Spleen (tissue), 13 donors: ENCODE measurements at places on chromosomes 3 and 15. TPM values are rescaled to one million over a fixed set of nuclear protein-coding genes. Genes with fewer than 3 reads are reported as not detected.

DNA sequence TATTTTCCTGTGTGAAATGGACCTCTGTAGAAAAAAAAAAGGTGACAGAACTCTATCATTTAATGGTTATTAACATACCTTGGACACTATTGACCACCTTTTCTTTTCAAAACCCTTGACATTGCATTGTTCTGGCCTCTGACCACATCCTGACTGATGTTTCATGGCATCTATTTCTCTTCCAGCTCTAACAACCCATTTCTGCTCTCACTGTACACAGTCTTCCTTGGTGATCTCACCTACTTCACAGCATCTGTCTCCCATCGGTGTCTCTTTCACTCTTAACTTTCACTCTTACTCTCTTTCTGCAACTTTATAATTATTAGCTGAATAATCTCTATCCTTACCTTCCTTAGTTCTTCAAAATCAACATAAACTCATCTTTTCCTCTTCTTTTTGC, 217.4 kb upstream of the CD96 start:
- H3K27ac ChIP-seq, result no peak overlapping the region
- H3K36me3 ChIP-seq, result no peaks in the 10 kb centered on the region
- H3K27me3 ChIP-seq, result no peaks in the 10 kb centered on the region
- peaks cover 12% of the 10 kb centered on the region for H3K4me1 ChIP-seq
- H3K4me3 ChIP-seq, result no peak overlapping the region

GRCh38 chr3:175041369-175041768, 182.2 kb downstream of the NAALADL2 start:
- no peaks in the 10 kb centered on the region for H3K4me1 ChIP-seq
- H3K36me3 ChIP-seq, result no peaks in the 10 kb centered on the region
- no peak overlapping the region for H3K4me3 ChIP-seq
- no peak for DNase-seq

GRCh38 chr15:66429546-66429945, 42.8 kb downstream of the MAP2K1 start:
- no peak overlapping the region for H3K4me3 ChIP-seq
- H3K27ac ChIP-seq, result peak overlapping the region; percentile 27
- H3K27me3 ChIP-seq, result no peaks in the 10 kb centered on the region
- no peaks in the 10 kb centered on the region for H3K36me3 ChIP-seq
- no peak for DNase-seq

DNA sequence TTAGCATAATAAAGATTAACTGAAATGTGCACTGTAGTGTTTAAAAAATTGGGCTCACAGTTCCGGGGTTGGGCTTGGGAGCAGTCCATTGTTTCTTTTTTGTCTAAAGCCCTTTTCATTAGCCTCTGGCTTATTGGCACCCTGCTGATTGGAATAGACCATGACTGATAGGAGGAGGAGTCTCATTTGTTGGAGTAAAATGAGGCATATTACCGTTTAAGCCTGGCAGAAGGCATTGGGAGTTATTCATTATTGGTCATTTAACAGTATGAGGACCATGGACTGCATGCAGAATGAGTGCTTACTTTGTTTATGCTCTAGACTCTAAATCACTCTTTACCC, 139.0 kb upstream of the CGNL1 start:
- H3K27ac ChIP-seq, result no peak overlapping the region
- peaks cover 31% of the 10 kb centered on the region for H3K36me3 ChIP-seq
- no peaks in the 10 kb centered on the region for H3K27me3 ChIP-seq
- no peak overlapping the region for H3K4me3 ChIP-seq
- DNase-seq, result no peak

- no peaks in the 10 kb centered on the region for H3K4me1 ChIP-seq
- H3K27ac ChIP-seq, result no peak overlapping the region
- no peak overlapping the region for H3K4me3 ChIP-seq
Observed at GRCh38 chr3:140363801-140364200, 314.1 kb upstream of the TRIM42 start.

DNA sequence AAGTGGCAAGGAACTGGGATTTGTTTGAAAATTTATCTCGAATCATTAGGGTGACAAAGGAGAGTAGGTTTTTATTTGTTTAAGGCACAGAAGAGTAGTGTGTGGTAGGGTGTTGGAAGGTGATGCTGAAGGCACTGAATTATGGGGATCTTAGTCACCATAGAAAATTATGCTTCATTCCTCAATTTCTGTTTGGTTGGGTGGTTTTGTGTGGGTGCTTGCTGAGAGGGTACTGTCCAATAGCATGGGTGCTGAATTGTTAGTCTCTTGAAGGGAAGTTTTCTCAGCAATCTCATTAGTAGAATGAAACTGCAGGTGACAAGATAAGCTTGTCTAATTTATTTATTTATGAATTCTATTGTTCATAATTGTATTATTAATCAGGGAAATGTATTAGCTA, 610.9 kb downstream of the AGBL1 start:
- no peak for DNase-seq
- no peaks in the 10 kb centered on the region for H3K27me3 ChIP-seq
- H3K4me1 ChIP-seq, result no peaks in the 10 kb centered on the region
- no peak overlapping the region for H3K27ac ChIP-seq
- no peaks in the 10 kb centered on the region for H3K36me3 ChIP-seq

DNA sequence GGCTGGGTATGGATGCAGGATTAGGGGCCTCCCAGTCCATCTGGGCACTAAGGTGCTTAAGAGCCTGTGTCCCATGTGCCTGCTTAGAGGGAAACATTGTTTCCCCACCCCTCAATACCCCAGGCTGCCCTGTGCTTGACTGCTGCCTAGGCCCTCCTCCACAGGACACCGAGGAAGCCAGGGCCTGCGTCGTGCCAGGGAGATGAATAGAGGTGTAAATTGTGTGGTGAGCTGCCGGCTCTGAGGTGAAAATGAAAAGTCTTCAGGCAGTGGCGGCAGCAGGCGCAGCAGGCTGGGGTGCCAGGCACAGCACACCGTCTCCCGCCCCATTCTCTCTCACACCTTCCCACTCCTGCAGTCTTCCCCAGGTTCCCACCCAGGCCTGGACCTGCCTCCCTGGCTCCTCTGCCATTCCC, 13.9 kb upstream of the GRM2 start:
- H3K27me3 ChIP-seq, result no peaks in the 10 kb centered on the region
- H3K36me3 ChIP-seq, result peaks cover 100% of the 10 kb centered on the region
- no peak for DNase-seq
- peaks cover 81% of the 10 kb centered on the region for H3K4me1 ChIP-seq
- no peak overlapping the region for H3K4me3 ChIP-seq

DNA sequence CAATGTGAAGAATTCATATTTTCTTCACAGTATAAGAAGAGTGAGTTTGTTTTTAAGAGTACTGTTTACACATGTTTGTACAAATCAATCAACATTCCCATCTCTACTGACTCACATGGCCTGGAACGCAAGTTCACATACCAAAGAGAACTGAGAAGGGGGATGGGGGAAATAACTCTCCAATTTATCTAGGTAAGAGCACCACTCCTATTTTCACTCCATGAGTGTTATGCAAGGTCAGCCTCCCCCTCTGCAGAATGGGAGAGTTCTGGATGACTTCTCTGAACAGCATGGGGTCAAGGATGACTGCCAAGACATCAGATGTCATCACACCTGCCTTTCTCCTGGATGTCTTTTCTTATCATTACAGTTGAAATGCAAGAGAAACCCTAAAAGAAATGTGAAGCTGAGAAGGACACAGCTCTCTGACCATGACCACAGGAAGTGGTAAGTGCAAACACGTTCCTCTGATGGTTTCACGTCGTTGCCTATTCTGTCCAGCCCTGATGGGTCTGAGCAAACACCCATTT, 95.2 kb downstream of the SEMA6D start:
- no peak overlapping the region for H3K4me3 ChIP-seq
- peaks cover 3% of the 10 kb centered on the region for H3K4me1 ChIP-seq
- H3K27ac ChIP-seq, result no peak overlapping the region
- no peaks in the 10 kb centered on the region for H3K27me3 ChIP-seq

The APEH gene
- total RNA-seq, result 63.1 TPM

The MME gene
- 4.2 TPM for total RNA-seq

The ATP13A5 gene
- total RNA-seq, result not detected

The CEMIP gene
- total RNA-seq, result not detected

The PTPRG gene
- 34.5 TPM for total RNA-seq

The KCNMB2 gene
- 0.70 TPM for total RNA-seq

The MYZAP gene
- 23.6 TPM for total RNA-seq

The GABRR3 gene
- not detected for total RNA-seq
